HTR-8/SVneo (cell line): ENCODE measurements at places on chromosomes 7 and 10.

DNA sequence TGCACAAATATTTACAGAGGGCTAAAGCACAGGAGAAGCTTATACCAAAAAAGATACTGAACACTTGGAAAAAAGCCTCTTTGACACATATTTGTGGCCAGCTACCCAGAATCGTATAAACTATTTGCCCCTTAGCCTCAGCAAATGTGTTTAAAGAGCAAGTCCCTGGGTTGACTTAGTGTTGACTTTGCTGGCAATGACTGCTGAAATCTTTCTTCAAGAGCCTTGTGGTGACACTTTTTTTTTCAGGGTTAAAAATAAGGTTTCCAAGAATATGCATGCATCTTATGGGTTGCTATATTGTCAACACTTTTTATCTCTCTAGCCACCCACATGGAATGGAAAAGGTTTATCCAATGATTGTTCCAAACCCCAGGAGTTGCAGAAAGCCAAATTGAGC is 14.9 kb upstream of the PLEKHS1 start:
- no peak for DNase-seq

- no peak for DNase-seq
Observed at GRCh38 chr7:149791411-149792219, 18.2 kb upstream of the ZNF467 start.

DNA sequence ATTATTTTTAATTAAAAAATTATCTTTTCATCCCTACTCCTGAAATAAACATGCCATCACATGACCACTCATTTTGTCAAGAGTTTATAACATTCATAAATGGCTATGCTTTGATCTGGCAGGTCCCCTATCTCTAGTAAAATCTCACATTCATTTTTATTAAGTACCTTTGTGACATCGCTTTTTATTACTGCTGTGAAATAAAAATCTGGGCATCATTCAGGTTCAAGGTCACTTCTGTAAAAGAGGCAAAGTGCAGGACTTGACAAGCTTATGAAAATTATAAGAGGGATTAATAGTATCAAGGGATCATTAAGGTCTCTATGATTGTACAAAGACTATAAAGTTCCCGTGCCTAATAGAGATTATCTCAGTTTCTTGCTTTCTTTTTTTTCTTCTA is 416.8 kb upstream of the SEMA3A start:
- no peak for DNase-seq

GRCh38 chr10:91253300-91253699 is 32.8 kb downstream of the PCGF5 start:
- DNase-seq: no peak

DNA sequence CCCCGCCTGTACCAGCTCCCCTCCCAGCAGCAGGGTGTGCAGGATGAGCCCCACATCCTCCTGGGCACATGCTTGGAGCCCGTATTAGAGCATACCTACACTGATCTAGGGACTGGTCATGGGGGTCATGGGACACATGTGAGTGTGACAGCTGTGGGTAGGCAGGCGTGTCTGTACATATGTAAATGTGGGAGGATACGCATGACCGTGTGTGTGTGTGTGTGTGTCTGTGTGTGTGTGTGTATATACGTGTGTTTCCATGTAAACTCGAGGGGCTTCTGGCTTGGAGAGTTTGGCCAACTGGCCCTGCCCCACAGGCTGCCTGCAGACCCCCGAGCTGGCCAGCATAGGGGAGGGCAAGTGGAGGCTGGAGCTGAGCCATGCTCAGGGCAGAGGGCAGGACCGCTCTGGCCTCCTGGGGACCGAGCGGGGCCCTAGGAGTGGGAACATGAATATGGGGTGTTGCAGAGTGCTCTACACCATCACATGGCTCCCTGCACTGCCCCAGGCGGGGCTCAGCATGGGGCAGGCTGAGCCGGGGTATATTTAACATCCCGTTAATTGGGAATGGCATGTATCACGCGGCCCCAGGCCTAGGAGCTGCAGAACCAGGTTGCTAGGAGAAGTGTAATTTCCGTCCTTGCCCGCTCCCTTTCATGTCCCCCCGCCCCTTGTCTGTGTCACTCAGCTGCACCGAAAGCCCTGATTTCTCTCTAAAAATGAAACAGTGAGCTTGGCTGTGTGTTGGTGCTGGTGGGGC is 152.7 kb upstream of the PCBD1 start:
- no peak for DNase-seq

DNA sequence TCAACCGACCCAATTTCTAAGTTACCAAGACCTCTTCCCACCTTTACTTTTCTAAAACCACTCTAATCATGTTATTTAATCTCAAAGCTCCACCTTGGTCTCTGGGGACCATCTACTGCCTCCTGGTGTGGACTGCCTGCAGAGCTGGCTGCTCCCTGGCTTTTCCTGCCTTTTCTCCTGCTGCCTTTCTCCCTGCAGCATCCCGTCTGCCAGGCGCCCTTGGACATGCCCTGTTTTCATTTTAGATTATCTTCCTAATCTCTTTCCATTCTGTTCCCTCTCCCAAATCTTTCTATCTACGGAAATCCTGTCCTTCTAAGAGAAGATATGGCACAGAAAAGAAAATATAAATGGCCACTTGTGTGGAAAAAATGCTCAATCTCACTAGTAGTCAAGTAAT is 23.1 kb downstream of the TCAF1 start:
- no peak for DNase-seq

DNA sequence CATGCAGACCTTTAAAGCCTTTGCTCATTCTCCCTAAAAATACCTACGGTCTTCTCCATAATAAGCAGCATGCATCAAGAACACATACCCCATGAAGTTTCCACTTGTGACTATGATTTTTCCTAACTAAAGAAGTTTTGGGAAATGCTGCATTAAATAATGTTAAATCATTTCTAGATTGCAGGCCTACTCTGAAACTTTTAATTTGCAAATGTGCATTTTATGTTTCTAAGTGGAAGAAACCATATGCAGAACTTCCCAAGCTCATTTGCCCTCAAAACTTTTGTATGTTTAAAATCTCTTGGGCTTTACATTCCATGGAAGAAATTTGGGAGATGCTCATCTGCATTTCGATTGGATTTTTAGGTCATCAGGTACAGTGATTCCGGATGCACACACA is 63.6 kb downstream of the ITGB8 start:
- DNase-seq: no peak

DNA sequence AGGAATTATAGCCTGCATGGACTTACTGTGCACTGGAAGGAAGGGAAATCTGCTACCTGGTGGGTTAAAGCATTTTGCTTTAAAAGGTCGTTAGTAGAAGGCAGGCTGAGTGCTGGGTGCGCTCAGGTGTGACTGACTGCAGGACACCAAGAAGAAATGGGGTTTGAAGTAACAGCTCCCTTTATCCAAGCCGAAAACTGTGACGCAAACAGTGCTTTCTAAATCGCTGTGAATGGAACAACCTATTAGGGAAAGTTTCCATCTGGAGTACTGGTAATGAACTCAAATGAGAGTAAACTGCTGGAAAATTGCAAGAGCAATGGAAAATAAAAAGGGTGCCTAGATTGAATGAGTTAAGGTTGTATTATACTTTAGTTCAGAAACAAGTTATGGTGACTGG is 95.3 kb downstream of the CNNM2 start:
- no peak for DNase-seq

GRCh38 chr7:10474048-10474447 is 499.6 kb upstream of the PHF14 start:
- DNase-seq: peak; percentile 9

GRCh38 chr10:22365233-22365632 is 19.9 kb downstream of the SPAG6 start:
- no peak for DNase-seq

DNA sequence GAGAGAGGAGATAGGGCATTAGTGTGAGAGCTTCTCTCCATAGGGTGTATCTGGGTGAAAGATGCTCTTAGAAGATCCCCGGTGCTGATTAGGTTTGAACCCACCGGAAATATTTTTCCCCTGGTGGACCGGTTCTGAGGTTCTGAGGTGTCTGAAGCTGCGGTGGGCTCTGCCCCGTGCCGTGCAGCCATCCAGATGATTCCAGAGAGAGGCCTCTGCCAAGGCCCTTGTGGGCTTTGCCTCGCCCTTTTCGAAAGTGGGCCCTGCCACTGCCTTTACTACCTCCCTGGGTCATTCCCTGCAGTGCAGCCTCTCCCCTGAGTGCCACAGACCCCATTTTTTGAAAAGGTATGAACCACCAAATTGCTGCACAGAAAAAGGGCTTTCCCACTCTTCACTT is 2.8 kb downstream of the GIMAP8 start:
- DNase-seq: no peak

- DNase-seq: no peak
Observed at GRCh38 chr10:61825628-61826027, 75.9 kb upstream of the ARID5B start.

- DNase-seq: no peak
Observed at GRCh38 chr10:72690071-72690755, 1.7 kb upstream of the MCU start.

DNA sequence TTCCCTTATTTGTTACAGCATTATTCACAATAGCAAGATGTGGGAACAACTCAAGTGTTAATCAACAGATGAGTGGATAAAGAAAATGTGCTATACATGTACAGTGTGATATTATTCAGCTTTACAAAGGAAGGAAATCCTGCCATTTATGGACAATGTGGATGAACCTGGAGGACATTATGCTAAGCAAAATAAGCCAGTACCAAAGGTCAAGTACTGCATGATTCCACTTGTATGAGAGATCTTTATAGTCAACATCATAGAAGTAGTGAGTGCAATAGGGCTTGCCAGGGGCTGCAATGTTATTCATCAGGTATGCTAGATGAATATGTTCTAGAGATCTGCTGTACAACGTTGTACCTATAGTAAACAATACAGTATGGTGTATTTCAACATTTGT is 138.5 kb upstream of the AGR3 start:
- DNase-seq: no peak

DNA sequence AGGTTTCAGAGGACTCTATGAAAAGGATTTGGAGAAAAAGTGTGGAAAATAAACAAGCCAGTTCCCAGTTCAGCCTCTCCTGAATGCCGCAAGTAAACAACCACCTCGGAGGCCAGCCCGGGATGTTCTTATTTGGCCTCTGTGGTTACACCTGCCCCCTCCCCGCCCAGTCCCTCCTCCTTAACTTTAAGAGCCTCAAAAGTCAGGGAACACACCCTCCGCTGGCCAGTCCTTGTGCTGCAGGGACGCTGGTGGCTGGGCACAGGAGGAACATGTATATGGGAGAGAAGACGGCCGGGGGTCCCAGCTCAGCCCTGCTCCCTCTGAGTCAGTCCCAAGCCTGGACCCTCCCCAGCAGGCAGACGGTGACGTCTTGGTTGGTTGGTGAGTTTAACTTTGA is 6.1 kb downstream of the CHST3 start:
- DNase-seq: peak; percentile 27

DNA sequence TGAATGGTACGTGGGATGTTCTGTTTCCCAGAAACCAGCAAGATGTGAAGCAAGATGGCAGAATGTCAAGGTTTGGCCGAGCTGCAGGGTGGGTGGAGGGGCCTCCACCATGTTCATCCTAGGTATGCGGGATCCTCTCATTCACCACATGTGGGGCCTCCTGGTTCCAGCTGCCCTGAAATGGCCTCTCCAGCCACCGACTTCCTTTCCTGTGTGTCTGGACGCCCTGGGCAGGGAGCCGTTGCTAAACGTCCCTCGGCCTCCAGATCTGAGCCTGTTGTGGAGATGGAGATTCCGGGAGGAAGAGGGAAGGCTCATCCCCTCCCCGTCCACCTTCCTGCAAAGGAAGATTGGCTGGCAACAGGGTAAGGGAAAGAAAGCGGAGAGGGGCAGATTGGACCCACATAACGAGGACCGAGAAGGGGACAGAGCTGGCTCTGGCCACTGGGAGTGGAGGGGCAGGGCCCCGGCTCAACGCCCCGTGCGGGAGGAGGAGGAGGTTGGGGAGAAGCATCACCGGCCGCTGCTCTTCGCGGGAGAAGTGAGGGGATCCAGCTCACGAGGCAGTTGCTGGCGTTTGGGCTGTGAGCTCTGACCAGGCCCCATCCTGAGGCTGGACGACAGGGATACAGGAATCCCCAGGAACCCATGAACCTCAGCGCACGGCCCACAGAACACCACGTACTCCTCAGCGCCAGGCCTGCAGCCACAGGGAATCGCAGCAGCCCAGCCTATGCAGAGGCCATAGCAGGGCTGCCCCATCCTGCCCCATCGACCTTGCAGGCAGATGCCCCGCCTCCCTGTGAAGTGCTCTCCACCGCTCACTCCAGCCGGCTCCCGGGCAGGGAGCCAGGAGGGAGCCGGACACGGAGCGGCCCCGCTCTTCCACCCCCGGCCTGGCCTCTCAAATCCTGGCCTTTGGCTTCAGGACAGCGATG is 98.3 kb downstream of the FOXL3 start:
- DNase-seq: no peak

- DNase-seq: no peak
Observed at GRCh38 chr7:33024189-33024757, 38.3 kb downstream of the NT5C3A start.

GRCh38 chr10:47336387-47337134 is 11.6 kb upstream of the RBP3 start:
- DNase-seq: no peak

- no peak for DNase-seq
Observed at GRCh38 chr7:70104243-70104642, 506.0 kb downstream of the AUTS2 start.

DNA sequence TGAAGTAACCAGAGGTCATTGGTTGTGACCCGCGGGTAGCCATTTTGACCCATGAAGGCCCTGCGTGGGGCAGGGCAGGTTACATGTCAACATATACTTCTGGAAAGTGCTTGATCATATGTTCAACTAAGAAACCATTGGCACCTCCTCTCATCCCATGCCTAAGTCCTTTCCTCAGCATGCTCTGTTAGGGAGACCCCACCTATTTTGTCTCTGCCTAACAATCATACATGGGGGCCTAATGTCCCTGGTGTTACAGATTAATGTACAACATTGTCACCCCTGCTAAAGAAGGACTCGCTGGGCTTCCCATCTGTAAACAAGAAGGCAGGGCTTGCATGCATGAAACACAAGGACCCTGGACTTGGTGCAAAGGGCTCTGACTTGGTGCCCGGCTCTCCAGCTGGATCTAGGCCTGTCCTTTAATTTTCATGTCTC is 133.7 kb upstream of the TNS3 start:
- no peak for DNase-seq

GRCh38 chr10:33396938-33397337 is 62.5 kb upstream of the NRP1 start:
- DNase-seq: no peak

DNA sequence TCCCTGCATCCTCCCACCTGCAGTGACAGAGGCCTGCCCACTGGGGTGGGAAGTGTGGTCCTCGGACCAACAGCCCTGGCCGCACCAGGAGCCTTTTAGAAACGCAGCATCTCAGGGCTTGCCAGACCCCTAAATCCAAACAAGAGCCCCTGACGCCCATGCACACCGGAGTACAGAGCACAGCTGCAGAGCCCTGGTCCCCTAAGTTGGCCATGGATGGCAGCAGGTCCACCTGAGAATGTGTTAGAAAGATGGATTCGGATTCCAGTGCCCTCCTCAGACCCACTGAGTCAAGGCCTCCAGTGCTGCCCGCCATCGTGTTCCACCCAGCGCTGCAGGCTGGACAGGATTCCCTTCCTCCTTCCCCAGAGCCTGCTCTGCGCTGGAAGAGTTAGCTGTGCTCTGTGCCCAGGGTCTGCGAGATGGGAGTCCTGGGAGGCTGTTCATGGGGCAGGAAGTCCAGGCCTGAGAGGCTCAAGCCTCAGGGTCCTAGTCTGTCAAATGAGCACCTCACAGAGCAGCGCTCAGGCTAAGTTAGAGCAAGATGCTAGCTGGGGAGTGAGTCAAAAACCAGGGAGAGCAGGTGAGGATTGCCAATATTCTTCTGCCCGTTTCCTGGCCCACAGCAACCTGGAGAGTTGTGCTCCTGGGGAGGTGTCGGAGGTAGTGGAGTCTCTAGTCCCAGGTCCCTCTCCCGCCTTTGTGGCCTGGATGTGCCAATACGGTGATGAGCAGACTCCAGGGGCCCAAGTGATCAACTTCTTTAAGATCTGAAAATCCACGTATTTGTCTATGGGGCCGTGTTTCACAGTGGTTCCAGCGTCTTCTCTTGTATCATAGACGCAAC is 95.9 kb upstream of the GPR26 start:
- no peak for DNase-seq
